Hematopoietic multipotent progenitor cell treated with erythropoietin and hydrocortisone succinate and interleukin-3 and kit ligand, for 17 days (in vitro differentiated cells): ENCODE measurements at places on chromosomes 16 and 17.
A peak's percentile ranks its signal among the peaks of the same experiment; 100 is the strongest.

DNA sequence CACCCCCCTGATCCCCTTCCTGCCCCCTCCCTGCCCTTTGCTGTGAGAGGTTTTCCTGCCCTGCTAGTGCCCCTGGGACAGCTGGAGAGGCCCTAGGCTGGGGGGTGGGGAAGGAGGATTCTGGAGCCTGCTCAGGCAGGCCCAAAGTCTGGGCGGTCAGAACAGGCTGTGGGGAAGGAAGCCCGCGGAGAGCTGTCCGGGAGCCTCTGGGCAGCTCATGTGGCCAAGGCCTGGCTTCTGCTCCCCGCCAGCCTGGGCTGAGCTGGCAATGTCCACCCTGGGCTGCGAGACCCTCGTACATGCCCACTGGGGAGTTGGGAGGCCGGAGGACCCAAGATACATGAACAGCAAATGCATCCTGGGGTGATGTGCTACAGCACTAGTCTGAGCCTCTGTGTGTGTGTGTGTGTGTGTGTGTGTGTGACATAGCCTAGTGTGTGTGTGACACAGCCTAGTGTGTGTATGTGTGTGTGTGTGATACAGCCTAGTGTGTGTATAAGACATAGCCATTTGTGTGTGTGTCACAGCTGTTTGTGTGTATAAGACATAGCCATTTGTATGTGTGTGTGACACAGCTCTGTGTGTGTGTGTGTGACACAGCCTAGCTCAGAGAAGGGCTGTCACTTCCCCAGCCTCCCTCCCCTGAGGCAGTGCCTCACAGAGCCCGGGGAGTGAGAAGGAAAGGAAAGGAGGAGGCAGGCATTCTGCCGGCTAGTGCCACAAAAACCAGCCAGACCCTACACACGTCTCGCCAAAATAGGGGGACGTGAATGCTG, 201.4 kb upstream of the CIBAR2 start:
- DNase-seq = no peak

GRCh38 chr16:17566075-17566474, 95.3 kb upstream of the XYLT1 start:
- DNase-seq = no peak

DNA sequence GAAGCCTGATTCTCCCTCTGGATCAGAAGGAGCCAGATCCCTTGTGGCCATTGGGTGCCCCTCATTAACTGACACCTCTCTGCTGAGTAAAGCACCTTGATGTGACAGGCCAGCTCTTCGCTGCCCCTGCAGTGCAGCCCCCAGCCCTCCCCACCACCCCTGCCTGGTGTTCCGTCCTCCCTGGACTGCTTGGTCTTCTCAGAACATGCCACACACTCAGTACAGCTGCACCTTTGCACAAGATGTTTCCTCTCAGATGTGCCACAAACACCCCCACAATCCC, 20.2 kb downstream of the GOSR2 start:
- no peak for DNase-seq

- DNase-seq = no peak
Observed at GRCh38 chr16:47492428-47493377, 31.6 kb downstream of the PHKB start.

DNA sequence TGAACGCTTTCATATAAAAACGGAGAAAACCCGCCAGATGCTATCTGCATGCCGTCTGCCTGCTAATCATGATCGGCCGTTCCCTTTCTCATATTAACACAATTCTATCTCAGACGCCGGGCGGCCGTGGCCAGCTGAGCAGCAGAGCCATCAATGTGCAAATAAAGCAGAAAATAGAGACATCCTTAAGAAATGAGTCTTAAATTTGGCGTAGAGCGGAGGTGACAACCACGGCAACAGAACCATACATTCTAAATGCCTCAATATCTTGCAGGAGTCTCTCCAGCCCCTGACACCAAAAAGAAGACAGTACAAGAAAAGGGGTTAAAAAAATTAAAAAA, 2.7 kb upstream of the IRX5 start:
- DNase-seq = no peak

DNA sequence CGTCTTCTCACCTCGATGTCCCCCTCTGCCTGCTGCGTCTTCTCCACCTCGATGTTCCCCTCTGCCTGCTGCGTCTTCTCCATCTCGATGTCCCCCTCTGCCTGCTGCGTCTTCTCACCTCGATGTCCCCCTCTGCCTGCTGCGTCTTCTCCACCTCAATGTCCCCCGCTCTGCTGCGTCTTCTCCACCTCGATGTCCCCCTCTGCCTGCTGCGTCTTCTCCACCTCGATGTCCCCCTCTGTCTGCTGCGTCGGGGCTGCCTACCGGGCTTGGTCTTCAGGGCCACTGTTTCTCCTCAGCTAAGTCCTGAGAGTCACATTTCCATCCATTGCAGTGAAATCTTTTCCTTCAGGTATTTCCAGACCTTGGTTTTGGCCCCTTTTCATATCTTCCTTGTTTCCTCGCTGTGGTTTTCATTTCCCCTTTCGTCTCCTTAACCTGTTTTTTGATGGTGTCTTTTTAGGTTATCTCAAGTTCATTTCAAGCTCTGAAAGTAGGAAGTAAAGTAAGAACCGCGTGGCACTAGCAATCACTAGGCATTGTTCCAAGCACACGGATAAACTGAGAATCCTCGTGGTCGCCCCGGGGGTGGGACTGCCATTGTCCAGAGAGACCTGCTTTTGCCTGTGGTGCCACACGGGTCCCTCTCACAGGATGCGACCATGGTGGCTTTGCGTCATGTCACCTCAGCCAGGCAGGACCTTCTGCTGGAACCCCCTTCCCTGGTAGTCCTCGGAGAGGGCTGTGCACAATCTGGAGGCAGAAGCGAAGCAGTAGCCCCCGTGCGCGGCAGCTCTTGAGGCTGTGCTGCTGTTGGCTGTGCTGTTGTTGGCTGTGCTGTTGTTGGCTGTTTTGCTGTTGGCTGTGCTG, 9.5 kb upstream of the ZNF750 start:
- no peak for DNase-seq

DNA sequence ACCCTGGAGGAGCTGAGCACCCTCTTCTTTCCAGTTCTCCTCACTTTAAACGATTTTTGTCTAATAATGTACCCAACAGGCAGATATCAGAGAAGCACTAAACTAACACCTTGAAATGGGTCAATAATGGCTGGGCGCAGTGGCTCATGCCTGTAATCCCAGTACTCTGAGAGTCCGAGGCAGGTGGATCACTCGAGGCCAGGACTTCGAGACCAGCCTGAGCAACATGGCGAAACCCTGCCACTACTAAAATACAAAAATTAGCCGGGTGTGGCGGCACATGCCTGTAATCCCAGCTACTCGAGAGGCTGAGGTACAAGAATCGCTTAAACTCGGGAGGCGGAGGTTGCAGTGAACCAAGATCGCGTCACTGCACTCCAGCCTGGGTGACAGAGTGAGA, 57.4 kb downstream of the ZFHX3 start:
- no peak for DNase-seq

- DNase-seq = no peak
Observed at GRCh38 chr17:9475101-9475658, 100.4 kb downstream of the STX8 start.

DNA sequence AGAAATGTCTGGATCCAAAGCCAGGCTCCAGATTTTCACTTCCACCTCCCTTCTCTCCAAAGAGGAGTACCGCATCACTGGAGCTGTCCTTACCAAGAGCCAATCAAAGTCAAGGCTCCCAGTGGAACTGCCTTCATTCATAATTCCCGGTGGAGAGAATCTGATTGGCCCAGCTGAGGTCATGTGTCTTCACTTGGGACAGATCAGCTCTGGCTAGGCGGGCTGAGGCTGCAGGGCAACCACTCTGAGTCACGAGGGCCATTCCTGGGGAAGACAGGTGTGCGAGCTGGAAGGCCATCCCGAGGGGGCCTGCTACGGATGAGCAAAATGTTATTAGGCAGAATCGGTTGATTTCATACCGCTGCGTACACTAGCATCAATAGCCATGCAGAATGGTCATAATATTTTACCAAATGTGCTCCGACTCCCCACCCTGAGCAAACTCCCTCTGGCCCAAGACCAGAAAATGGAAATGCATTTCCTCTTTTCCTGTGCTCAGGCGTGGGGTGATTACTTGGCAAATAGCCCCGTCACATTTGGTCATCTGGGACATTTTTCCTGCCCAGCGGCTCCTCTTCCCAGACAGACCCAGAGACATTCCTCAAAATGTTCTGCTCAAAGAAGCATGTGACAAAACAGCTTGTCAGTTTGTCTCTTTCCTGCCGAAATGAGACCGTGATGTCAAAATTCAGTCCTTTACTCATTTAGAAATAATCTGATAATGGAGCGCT, 111.1 kb downstream of the AIPL1 start:
- DNase-seq = no peak

- no peak for DNase-seq
Observed at GRCh38 chr16:64983231-64983630, 138.6 kb downstream of the CDH11 start.

- DNase-seq = no peak
Observed at GRCh38 chr17:27593232-27593856, 37.6 kb upstream of the LGALS9 start.

GRCh38 chr17:8397636-8398035, at the start of gene RNF222:
RNF222 (minus strand) TSS chr17:8397827; CDS start chr17:8393461, 4,366 bp downstream.
- DNase-seq = no peak

- DNase-seq = no peak
Observed at GRCh38 chr16:14606102-14606501, 24.0 kb downstream of the PARN start.

- no peak for DNase-seq
Observed at GRCh38 chr17:17989081-17989480, 16.4 kb downstream of the DRC3 start.

DNA sequence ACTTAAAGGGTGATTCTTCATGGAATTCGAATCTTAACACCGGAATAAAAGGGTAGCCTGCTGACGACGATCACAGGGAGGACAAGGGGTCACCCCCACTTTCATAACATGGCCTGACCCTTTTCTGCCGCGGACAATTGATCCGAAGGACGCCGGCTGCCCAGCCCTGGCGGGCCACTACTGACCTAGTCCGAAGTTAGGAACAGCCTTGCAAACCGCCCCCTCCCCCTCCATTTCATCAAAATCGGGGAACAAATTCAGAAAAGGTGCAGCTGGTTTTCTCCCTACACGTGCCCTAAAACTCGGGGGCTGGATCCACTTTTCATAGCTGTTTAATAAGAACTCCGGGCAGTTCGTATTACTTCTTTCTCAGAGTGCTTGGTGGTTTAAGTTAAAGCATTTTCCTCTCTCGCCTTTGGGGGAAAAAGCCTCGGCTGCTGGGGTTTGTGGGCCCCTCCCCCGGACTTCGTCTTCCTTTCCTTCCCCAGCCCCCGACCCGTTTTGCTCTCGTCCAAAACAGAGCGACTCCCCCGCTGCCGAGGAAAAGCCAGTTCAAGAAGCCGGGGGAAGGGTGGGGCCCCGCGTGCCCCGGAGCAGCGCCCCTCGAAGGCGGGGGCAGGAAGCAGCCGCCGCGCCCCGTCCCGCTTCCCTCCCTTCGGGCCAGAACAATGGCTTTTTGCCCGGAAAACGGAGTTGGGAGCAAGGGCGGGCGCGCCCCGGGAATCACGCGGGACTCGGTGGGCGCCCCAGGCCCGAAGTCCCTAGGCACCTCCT, 641 bp upstream of the CBX2 start:
- DNase-seq = no peak

- DNase-seq = no peak
Observed at GRCh38 chr17:50558941-50559614, 1.4 kb upstream of the CACNA1G start.

DNA sequence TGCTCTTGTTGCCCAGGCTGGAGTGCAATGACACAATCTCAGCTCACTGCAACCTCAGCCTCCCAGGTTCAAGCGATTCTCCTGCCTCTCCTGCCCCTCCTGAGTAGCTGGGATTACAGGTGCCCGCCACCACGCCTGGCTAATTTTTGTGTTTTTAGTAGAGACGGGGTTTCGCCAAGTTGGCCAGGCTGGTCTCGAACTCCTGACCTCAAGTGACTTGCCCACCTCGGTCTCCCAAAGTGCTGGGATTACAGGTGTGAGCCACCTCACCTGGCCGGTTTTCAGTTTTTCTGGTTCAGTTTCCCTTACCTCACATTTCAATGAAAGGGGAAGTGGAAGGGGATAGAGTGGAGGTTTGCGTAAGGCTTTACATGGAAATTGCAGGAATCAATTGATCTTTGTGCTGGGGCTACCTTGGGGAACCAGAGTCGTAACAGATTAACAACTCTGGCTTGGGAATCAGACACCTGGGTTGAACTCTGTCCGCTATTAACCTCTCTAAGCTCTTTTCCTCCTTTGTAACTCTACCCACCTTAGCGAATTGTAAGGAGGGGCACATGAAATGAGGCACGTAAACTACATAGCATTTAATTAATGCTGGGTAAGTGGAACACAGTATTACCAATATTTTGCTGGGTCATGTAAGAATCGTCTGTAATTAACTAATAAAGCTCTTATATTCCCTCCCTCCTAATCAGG, 3.2 kb downstream of the MPV17L start:
- DNase-seq = no peak

DNA sequence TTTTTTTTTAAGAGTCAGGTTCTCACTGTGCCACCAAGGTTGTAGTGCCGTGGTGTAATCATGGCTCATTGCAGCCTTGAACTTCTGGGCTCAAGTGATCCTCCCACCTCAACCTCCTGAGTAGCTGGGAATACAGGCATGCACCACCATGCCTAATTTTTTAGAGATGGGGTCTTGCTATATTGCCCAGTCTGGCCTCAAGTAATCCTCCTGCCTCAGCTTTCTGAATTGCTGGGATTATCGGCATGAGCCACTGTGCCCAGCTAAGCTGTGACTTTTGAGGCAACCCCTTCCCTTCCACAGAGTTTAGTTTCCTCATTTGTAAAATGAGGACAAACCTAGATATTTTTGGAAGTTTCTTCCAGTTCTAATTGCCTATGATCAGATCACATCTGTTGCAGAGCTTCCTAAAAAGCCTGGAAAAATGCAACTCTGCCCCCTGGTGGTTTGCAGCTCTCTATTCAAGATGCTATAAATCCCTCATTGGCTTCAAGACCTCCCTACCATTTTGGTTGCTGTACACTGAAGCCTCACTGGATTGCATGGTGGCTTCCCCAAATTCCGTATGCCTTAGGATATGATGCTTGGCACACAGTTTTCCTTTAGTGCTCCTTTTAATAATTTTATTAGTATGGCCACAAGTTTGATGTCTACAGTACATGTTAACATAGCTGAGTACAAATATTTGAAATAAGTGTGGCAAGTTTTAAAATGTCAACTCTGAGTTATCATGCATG, 19.3 kb downstream of the GDE1 start:
- peak; percentile 92 for DNase-seq

- DNase-seq = no peak
Observed at GRCh38 chr17:45371414-45372324, 54.8 kb upstream of the MAP3K14 start.

GRCh38 chr16:68367030-68367429, 56.2 kb downstream of the PRMT7 start:
- DNase-seq = peak; percentile 8

DNA sequence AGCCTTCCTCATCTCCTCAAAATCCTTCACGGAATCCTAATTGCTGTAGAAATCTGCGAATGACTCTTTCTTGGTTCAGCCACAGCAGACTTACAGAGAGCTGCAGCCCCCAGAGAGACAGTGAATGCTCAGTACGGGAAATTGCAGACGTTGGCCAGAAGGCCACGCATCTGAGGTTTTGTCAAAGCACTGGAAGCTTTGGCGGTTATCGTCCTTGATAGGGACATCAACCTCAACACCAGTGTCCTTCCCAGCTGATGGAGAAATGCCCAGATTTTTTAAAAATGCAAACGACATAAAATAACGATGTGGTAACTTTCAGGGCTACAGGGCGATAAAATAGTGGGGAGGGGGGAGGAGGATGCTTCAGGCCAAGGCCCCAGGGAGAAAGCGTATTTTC, 166.6 kb upstream of the CIBAR2 start:
- DNase-seq = no peak
